ENCODE measurements at places on chromosomes 12 and 14. TPM values are rescaled to one million over a fixed set of nuclear protein-coding genes. Genes with fewer than 3 reads are reported as not detected.

Gene TAS2R43
- total RNA-seq = 0.36 TPM

Gene KRT6B
- total RNA-seq = 0.87 TPM

Gene RHOJ
- total RNA-seq = 2.5 TPM

DNA sequence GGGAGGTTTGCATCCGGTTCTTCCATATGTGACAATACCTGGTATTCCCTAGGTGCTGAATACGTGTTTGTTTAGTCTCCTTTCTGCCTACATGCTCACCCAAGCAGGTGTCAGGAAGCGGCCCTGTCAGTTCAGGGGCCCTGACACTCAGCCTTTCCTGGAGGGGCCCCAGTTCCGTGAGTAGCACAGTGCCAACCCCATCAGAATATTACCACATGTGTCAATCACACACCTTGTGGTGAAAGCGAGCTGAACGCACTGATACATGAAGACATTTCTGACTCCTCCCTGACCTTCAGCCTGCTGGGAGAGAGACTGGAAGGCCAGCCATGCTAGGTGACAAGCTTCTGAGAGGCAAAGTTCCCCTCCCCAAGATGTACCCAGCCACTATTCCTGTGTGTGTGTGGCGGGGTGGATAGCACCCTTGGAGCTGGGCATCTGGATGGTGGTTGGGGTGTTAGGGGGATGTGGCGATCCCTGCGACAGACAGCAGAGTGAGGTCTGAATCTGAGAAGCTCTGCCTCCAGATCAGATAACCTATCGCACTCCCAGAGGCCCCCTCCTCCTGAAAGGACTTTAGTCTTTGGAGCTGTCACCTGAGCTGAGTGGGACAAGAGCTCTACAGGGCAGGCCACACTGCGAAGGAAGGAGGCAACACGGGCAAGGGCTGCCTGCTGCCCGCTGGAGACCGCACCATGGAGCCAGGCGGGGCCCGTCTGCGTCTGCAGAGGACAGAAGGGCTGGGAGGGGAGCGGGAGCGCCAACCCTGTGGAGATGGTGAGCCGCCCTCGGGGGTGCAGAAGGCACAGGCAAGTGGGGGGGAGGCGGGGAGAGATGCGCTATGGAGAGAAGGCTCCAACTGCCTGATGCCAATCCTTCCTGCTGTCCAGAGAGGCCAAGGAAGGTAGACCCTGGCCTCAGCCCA is at the start of gene SOAT2:
SOAT2 (plus strand) TSS at position 604 of the 925 bp plus-strand sequence; CDS start at position 696, 92 bp downstream.
- no peak within 1 kb of the TSS for H3K27ac ChIP-seq
- no peaks in the 10 kb centered on the region for H3K36me3 ChIP-seq
- H3K4me3 ChIP-seq = no peak within 1 kb of the TSS
- no peak for DNase-seq
- peaks cover 5% of the 10 kb centered on the region for H3K4me1 ChIP-seq

- H3K27ac ChIP-seq = no peak overlapping the region
- no peaks in the 10 kb centered on the region for H3K36me3 ChIP-seq
- no peak for DNase-seq
- no peaks in the 10 kb centered on the region for H3K4me1 ChIP-seq
These were observed 117.2 kb upstream of the BCL2L14 start for GRCh38 chr12:11953523-11953922.

- no peak overlapping the region for H3K27ac ChIP-seq
- no peak overlapping the region for H3K4me3 ChIP-seq
- no peaks in the 10 kb centered on the region for H3K36me3 ChIP-seq
- H3K27me3 ChIP-seq = no peaks in the 10 kb centered on the region
These were observed 41.5 kb downstream of the BEST3 start for GRCh38 chr12:69657376-69658137.

- H3K36me3 ChIP-seq = no peaks in the 10 kb centered on the region
- peak; percentile 33 for DNase-seq
- peaks cover 4% of the 10 kb centered on the region for H3K4me1 ChIP-seq
- H3K27me3 ChIP-seq = no peaks in the 10 kb centered on the region
These were observed 89.1 kb upstream of the STAC3 start for GRCh38 chr12:57340104-57340503.

- H3K36me3 ChIP-seq = no peaks in the 10 kb centered on the region
- H3K4me1 ChIP-seq = no peaks in the 10 kb centered on the region
- no peak overlapping the region for H3K27ac ChIP-seq
- H3K4me3 ChIP-seq = no peak overlapping the region
These were observed 80.6 kb upstream of the ETV6 start for GRCh38 chr12:11568762-11569478.

GRCh38 chr12:88935856-88936255 is 355.6 kb upstream of the KITLG start:
- DNase-seq = no peak
- no peaks in the 10 kb centered on the region for H3K27me3 ChIP-seq
- H3K27ac ChIP-seq = no peak overlapping the region
- H3K36me3 ChIP-seq = no peaks in the 10 kb centered on the region
- no peaks in the 10 kb centered on the region for H3K4me1 ChIP-seq
- no peak overlapping the region for H3K4me3 ChIP-seq

DNA sequence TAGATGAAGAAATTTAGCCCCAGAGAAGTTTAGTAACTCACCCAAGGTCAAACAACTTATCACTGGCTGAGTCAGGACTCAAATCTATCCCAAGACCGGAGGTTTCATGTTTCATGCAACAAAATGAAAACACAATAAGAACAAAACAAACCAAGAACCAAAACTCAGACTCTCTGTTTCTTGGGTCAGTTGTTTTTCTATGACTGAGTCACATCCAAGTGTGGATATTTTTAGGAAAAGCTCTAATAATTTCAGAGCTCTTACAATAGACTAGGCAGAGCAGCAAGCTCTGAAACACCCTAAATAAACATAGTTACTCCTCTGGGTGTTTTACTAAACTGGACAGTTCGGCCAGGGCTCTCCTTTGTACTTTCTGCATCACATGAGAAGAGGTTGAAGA is 87.6 kb upstream of the PRB2 start:
- H3K4me3 ChIP-seq = no peak overlapping the region
- H3K27ac ChIP-seq = no peak overlapping the region
- DNase-seq = no peak
- H3K27me3 ChIP-seq = no peaks in the 10 kb centered on the region
- no peaks in the 10 kb centered on the region for H3K36me3 ChIP-seq

- H3K4me3 ChIP-seq = no peak overlapping the region
- H3K27ac ChIP-seq = no peak overlapping the region
- H3K27me3 ChIP-seq = no peaks in the 10 kb centered on the region
- DNase-seq = no peak
- H3K4me1 ChIP-seq = no peaks in the 10 kb centered on the region
- H3K36me3 ChIP-seq = no peaks in the 10 kb centered on the region
These were observed 8.5 kb downstream of the STXBP6 start for GRCh38 chr14:25041484-25041883.

DNA sequence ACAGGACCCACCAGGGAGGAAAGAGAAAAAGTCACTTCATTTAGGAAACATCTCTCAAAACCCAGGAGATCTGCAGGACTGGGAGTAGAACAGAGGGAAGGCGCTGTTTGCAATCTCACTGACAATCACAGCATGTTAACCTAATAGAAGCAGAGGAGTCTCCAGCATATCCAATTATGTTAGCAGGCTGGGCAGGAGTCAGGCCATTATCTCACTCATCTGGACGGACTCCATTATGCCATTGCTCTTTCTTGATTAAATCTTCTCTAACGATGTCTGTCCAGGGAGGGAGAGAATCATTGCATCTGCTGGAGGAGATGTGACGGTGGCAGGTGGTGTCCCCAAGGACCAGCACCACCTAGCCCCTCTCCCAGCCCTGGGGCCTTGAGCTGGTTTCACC is 203.8 kb upstream of the SFSWAP start:
- H3K4me1 ChIP-seq = no peaks in the 10 kb centered on the region
- no peak for DNase-seq
- no peak overlapping the region for H3K4me3 ChIP-seq
- H3K36me3 ChIP-seq = no peaks in the 10 kb centered on the region
- no peaks in the 10 kb centered on the region for H3K27me3 ChIP-seq

GRCh38 chr12:28212182-28212581 is 21.9 kb downstream of the CCDC91 start:
- no peaks in the 10 kb centered on the region for H3K36me3 ChIP-seq
- no peaks in the 10 kb centered on the region for H3K27me3 ChIP-seq
- no peaks in the 10 kb centered on the region for H3K4me1 ChIP-seq

GRCh38 chr12:46369095-46369473 is 3.5 kb downstream of the SLC38A2 start:
- no peak overlapping the region for H3K27ac ChIP-seq
- H3K4me1 ChIP-seq = peaks cover 23% of the 10 kb centered on the region
- no peaks in the 10 kb centered on the region for H3K27me3 ChIP-seq
- H3K4me3 ChIP-seq = peak overlapping the region; percentile 98
- no peaks in the 10 kb centered on the region for H3K36me3 ChIP-seq
- no peak for DNase-seq

- H3K27me3 ChIP-seq = no peaks in the 10 kb centered on the region
- DNase-seq = no peak
- no peak overlapping the region for H3K4me3 ChIP-seq
- no peaks in the 10 kb centered on the region for H3K36me3 ChIP-seq
- no peak overlapping the region for H3K27ac ChIP-seq
These were observed 7.2 kb downstream of the ANKS1B start for GRCh38 chr12:99977550-99977949.

DNA sequence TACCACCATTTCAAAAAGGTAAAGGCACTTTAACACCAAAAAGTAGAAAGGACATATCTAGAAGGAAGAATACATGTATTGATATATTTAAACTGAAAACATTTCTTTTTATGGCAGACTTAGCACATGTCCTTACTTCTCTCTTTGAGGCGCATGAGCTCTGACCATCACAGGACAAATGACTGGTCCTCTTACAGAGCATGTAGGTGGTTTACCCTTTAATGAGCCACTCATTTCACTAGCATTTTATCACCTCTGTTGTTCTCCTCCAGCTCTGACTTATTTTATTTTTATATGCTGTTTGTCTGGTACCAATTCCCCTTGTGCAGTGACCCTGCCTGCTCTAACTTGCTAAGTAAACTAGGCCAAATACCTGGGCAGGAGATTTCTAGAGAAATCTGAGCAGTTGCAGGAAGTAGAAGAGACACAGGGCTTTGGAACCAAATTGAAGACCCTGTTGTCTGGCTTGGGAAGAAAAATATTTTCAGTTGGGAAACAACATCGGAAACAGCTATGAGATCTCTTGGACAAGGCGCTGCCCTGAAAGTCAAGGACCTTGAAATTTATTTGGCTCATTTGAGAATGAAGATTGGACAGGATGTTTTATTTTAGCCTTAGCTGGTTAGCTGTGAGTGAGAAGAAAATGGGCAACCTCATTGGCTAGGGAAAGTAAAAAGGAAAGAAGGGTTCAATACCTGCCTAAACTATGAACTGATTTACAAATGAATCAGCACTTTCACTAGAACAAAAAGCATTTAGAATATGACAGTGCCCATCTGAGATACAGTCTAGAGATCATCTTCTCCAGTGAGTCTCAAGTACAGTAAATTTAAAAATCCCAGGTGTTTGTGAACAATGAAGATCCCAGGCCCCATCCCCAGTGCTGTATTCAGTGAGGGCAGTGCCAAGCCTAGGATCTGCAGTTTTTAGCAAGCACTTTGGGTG is 374.4 kb downstream of the ZFP36L1 start:
- H3K36me3 ChIP-seq = no peaks in the 10 kb centered on the region
- no peak overlapping the region for H3K4me3 ChIP-seq
- H3K4me1 ChIP-seq = no peaks in the 10 kb centered on the region
- peak overlapping the region; percentile 60 for H3K27ac ChIP-seq
- no peaks in the 10 kb centered on the region for H3K27me3 ChIP-seq

DNA sequence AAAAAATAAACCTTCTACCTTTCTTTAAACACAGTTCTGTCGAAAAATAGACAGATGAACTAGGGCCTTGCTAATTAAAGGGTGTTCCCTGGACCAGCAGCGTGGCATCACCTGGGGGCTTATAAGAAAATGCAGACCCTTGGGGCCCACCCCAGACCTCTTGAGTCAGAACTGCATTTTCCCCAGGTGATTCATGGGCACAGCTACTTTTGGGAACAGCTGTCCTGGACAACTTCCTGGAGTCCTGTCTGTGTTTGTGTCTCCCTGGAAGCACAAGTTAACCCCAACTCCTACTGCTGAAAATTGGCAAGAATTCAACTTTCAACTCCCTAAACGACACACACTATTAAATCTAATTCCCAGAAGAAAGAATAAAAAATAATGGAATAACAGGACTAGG is 17.8 kb downstream of the FBLN5 start:
- no peak for DNase-seq
- no peaks in the 10 kb centered on the region for H3K27me3 ChIP-seq

DNA sequence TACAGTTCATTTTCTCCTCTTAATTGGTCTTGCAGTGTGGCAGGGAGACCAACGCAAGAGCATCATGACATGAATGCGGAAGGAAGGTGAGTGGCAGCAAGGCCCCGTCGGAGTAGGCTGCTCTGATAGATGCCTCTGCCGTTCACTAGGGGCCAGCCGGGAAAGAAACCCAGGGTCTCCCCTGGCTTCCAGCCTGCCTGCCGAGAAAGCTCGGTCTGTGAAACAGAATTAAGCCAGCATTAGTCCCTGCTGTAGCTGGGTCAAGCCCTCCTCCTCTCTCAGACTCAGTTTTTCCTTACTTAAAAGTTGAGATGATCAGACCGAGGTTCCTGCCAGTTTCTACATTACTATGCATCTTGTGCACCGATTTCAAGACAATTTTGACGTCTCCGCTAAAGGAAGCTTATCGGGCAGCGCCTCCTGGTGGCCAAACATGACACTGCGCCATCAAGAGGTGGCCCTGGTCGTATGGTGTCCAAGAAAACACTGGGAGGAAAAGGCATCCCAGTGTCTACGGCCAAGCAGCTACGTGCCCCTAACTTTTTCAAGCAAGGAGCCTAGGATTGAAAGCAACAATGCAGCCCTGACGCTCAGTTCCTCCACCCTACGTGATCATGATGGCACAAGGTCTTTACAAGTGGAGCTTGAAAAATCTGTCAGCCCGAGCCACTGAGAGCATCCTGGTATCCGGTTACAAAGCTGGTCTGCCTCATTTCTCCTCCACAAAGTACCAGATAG is 131.6 kb downstream of the KSR2 start:
- H3K27ac ChIP-seq = no peak overlapping the region
- no peaks in the 10 kb centered on the region for H3K27me3 ChIP-seq
- no peaks in the 10 kb centered on the region for H3K36me3 ChIP-seq
- H3K4me3 ChIP-seq = no peak overlapping the region

DNA sequence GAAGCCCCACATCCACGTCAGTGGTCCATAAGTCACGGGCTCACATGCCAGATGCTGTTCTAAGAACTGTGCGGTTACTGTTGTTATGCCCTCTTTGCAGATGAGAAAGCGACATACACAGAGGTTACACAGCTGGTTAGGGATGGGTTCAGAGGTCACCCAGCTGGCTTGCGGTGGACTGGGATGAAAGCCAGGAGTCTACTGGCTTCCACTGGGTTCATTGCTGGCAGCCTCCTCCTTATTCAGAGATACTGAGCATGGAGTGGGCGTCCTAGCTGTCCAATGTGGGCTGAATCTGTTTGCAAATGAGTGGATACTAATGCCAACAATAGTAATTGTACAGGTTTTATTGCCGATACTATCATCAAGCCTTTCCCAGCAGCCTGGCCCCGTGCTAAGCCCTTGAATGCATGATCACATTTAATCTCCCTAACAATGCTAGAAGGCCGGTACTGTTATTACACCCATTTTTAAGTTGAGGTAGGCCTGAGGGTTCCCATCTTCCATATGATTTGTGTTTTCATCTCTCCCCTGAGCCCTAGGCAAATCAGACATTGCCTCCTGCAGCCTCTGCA is 129.1 kb downstream of the PLXNC1 start:
- H3K27me3 ChIP-seq = no peaks in the 10 kb centered on the region
- H3K4me3 ChIP-seq = no peak overlapping the region
- H3K4me1 ChIP-seq = no peaks in the 10 kb centered on the region

All from prostate gland (tissue), 2 donors.